ENCODE measurements at places on chromosomes 4 and X.

DNA sequence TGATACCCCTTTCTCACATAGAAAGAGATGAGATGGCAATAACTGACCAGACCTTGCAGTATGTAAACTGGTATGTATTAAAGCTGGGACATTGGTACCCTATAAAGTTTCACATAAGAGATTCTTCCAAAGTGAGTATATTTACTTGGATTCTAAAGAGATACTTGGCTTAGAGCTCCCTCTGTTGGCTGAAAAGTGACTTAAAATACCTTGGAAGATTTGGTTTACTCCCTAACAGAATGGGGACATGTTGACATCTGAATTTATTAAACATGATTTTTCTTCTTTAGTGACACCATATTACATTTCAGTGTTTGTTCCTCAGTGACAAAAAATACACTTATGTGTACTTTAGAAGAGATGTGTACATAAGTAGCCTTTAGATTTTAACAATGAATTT, 47.9 kb upstream of the RGN start:
- no peak for DNase-seq

DNA sequence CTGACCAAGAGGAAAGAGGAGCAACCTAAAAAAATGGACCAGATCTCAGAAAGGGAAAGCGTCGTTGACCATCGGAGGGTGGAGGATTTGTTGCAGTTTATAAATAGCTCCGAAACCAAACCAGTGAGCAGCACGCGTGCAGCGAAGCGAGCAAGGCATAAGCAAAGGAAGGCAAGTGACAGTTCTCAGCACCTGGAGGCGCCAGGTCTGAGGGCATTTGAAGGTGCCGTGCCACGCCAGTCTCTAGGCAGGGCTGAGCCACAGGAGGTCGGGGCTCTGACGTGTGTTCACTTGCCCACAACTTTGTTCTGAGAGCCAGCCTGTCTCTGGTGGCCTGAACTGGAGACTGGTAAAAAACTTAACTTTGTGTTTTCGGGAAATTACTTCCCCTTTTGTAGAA, 59.7 kb downstream of the TNIP2 start:
- no peak for DNase-seq

DNA sequence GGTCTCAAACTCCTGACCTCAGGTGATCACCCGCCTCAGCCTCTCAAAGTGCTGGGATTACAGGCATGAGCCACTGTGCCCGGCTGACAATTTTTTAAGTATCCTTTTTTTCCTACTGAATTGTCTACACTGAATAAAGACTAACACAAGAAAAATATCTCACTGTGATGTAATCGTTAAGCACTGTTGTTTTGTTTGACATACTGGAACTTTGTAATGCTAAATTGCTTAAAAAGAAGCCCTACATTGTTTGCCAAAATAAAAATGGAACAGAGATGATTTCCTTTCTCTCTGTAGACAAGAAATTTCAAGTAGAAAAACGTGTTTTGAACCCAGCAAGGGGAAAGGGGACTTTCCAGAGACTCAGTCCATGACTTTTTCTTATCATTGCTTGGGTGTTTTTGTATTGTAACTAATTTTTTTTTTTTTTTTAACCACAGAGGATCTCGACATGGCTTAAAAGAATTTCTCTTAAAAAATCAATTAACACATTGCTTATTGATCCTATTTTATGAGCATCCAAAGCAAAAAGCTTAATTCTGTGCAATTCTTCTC, 74.9 kb downstream of the TMEM156 start:
- no peak for DNase-seq

GRCh38 chrX:124215786-124216185, 116.7 kb upstream of the TEX13D start:
- no peak for DNase-seq

DNA sequence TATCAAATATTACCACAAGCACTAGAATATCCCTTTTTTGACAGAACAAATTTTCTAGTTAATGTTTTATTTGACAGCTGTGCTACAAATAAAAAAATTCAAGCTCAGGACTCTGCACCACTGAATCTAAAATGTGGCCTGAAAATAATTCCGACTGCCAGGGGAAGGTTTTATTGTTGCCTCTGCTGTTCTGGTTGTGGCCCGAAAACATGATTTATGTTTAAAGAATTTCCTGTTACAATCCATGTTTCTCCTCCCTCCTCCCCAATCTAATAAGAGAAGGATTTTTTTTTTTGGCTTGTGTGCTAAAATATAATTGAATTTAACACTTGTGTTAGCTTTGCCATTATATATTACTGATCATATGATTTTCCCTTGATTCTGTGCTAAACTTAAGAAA, 227.8 kb downstream of the DCLK2 start:
- DNase-seq = no peak

GRCh38 chr4:121709766-121710405, 13.1 kb upstream of the ANXA5 start:
- no peak for DNase-seq

Data from natural killer cell treated with Interleukin-12 subunit alpha and Interleukin-12 subunit beta and Interleukin-15 and Interleukin-18, amount 100 ng/mL, for 72 hours (primary cell).